Eye (tissue), 1 donor: ENCODE measurements at places on chromosomes 6 and 20.

DNA sequence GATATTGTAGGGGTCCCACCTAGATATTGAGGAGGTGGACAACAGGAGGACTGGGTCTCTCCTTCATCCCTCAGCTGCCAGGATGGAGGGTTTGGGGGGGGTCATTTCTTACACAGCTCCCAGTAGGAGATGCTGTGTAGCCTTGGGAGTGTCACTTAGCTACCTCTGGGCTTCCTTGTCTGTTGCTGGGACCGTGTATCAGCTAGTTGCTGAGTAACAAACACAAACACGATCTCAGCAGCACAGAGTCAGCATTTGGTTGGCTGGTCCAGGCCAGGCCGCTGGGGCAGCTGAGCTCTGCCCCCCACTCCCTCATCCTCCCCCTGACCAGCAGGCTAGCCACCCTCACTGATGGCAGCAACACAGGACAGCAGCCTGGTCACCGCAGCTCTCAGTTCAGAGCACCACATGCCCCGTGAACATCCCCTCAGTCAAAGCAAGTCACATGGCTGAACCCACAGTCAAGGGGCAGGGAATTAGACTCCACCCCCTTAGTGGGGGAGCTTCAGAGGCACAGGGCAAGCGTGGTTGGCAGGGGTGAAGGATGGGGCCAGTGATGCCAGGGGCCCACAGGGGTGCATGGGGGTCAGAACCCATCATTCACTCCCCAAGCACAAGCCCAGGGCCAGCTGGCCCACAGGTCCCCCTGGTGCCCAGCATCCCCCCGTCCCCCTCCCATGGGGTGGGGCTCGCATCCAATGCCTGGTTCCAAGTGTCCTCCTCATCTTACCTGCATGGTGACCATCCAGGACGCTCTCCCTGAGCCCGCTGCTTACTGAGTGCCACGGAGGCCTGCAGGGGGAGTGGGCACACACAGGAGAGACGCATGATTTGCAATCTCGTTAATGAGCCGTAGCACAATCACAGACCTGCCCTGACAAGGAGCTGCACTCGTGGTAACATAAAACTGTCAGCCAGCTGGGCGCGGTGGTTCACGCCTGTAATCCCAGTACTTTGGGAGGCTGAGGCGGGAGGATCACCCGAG is 112.4 kb downstream of the TAF4 start:
- DNase-seq = no peak

DNA sequence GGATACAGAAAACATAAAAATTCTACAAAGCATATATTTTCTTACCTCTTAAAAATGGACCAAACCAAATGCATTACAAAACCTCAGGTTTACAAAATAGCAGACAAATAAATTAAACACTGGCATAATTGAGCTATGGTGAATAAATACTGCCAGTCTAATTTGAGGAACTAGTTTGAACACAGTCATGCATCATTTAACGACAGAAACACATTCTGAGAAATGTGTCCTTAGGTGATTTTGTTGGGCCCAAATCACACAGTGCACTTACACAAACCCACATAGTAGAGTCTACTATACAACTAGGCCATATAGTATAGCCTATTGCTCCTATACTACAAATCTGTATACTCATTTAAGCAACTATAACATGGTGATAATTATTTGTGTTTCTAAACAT is 215.6 kb downstream of the FOXC1 start:
- DNase-seq = no peak

DNA sequence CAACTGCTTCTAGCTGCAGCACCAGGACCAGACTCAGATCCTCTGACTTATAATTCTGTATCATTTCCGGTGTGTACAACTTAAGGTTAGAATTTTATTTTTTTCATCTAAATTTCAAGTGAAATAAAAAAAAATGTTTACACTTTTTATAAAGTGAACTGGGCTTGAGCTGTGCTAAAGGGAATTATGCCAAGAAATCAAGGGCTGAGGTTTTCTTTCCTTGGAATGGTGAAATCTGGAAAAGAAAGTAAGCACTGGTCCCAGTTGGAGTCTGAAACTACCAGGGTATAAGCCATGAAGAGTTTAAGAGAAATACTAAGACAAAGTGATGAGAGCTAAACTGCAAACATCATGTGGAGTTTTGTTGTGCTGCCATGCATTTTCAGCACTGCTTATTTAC is 21.7 kb upstream of the FYN start:
- no peak for DNase-seq

DNA sequence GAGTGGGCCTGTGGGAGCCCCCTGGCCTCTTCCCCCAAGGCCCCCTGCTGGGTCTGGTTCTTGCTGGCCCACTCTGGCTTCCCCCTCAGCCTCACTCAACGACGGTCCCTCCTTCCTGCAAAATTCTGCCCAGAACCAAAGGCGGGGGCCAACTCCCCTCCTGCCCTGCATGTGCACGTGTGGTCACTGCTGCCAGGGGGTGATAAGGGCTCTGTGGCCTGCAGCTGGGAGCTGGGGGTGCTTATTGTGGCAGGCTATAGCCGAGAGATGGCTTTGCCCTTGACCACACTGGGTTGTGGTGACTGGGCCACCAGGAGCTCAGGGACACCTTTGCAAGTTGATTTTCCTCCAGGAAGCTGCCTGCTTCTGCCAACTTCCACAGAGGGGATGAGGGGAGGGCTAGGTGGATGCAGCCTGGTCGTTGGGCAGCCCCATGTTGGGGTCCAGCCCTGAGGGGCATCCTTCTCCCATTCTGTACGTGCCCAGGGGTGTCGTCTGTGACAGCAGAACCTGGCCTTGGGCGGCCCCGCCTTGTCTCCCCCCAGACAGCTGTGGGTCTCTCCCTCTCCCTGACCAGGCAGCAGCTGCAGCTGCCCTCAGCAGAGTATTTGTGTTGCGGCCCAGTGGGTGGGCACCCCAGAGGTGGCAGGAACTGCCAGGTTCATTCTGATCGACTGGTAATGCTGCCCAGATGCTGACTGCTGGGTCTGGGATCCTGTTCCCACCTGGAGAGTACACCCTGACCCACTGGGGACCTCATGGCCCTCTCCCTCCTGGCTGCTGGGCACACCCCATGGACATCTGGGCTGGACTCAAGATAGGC is 5.6 kb downstream of the TCEA2 start:
- DNase-seq = no peak

GRCh38 chr20:32509639-32510066 is 75.5 kb downstream of the NOL4L start:
- DNase-seq = peak; percentile 47

DNA sequence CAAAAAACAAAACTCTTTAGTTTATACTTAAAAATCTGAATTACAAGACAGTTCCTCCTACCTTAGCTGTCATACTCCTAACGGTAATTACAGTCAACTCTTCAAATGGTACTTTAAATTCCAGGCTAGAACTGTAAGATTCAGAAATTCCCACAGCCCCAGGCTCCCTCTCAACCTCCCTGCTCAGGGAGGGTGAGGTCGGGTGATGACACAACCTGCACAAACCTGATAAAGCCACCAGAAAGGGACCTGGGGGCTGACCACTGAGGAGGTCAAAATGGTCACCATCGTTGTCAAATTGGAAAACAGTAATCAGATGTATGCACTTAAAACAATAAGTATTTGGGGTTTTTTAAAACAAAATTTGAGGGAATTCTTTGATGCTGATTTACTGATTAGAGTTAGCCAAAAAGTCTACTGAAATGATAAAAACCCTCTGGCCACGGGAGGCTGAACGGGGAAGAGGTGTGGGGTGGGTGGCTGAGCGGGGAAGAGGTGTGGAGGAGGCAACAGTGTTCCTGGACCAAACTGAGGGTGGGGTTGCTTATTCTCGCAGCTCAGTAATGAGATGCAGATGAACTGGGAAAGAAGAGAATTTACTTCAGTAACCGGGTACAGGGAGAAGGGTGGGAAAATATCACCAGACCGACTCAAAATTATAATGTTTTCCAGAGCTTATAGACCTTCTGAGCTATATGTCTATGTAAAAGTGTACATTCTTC is 52.4 kb downstream of the SLC22A1 start:
- no peak for DNase-seq

GRCh38 chr6:151209071-151209831 is 30.5 kb upstream of the AKAP12 start:
- peak; percentile 45 for DNase-seq

- DNase-seq = peak; percentile 55
These were observed 90.2 kb upstream of the SULF2 start for GRCh38 chr20:47875297-47876025.

GRCh38 chr20:62120990-62121775 is 1.1 kb upstream of the LSM14B start:
- no peak for DNase-seq

- no peak for DNase-seq
These were observed 24.5 kb downstream of the PRPF6 start for GRCh38 chr20:64005394-64005793.

DNA sequence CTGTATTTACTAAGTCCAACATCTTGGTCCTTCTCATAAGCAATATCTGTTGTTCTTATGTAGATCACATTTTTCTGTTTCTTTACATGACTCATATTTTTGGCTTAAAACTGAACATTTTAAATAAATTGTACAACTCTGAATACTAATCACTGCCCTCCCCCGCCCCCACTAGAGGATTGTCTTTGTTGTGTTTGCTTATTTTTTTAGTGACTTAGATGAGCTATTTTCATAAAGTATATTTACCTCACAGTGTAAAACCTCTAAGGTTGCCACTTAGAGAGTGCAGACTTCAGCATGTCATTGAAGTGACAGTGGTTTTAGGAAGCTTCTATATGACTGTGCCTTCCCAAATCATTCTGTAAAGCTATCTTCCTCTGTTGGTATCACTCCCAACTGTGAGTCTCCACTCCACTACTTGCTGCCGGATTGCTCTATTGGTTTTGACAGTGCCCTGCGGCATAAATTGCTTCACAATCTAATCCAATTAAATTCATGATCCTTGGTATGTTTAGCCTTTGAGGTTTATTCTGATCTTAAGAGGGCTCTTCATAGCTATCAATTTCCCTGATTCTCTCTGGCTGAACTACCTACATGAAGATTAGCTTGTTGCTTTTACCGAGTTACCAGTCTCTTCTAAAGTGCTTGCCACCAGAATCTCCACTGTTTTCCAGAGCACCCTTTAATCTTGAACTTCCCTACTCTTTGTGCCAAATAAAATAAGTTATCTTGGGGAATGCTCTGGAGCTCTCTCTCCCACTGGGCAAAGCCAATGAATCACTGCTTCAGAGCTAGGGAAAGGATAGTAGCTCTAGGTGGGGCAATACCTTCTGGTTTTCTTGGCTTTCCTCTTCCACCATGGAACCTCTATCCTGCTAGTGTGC is 33.0 kb downstream of the SPTLC3 start:
- DNase-seq = peak; percentile 57

GRCh38 chr20:58552366-58552934 is 37.3 kb upstream of the APCDD1L start:
- DNase-seq = no peak

GRCh38 chr6:107390685-107391435 is 68.5 kb downstream of the PDSS2 start:
- no peak for DNase-seq

DNA sequence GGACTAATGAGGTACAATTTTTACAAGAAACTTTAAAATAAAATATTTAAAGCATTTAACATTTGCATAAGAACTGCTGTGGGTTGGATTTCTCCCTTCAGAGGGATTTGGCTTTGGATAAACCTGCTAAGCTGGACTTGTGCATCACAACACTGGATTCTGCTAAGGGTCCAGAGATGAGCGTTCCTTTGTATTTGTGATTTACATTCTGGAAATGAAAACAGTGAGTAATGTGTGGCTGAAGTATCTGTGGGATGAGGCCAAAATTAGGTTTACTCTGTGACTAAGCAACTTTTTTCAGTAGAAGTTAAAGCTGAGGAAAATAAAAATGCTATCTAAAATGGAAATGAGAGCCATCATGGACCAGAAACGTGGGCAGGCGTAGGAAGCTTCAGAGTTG is 494.3 kb downstream of the EPM2A start:
- no peak for DNase-seq

DNA sequence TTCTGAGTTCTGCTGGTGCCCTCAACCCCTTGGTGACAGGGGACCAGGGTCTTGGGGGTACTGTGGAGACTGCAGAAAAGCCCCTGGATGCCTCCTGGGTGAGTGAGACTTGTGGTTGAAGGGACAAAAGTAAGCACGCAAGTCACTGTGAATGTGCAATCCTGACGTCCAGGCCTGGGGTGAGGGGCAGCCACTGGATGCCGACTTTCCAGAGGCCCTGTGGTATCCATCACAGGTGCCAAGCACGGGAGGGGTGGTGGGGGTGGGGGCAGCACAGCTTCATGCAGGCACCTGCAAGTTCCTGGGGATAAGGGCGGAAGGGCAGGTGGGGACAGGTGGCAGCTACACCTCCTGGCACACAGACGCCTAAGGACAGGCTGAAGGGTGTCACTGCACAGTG is 20.1 kb upstream of the UBE2V1 start:
- no peak for DNase-seq

- DNase-seq = no peak
These were observed 98.7 kb upstream of the SGK1 start for GRCh38 chr6:134416418-134417154.

- DNase-seq = no peak
These were observed 11.8 kb downstream of the TCF15 start for GRCh38 chr20:598133-598850.

DNA sequence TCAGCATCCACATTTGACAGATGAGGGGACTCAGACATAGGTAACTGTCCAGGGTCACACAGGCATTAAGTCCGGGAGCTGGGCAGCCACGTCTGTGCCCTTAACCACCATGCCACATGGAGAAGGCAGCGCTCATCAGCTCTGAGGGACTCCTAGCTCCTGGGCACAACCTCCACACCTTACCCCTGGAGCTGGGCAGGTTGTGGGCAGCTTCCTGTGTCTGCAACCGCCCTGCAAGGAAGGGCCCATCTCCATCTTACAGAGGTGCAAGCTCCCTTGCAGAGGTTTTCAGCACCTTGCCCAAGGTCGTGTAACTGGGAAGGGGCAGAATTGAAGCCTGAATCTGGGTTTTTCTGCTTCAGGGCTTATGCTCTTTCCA is 7.9 kb downstream of the CCDC167 start:
- DNase-seq = no peak

- DNase-seq = no peak
These were observed 116.3 kb upstream of the MTHFD1L start for GRCh38 chr6:150749091-150749670.

GRCh38 chr20:8368670-8369069 is 236.6 kb downstream of the PLCB1 start:
- no peak for DNase-seq

- no peak for DNase-seq
These were observed 261.4 kb downstream of the ZFAND3 start for GRCh38 chr6:38080889-38081288.

GRCh38 chr20:47795214-47795907 is 10.1 kb upstream of the SULF2 start:
- no peak for DNase-seq

- DNase-seq = no peak
These were observed 93.0 kb downstream of the ADTRP start for GRCh38 chr6:11685481-11686093.

DNA sequence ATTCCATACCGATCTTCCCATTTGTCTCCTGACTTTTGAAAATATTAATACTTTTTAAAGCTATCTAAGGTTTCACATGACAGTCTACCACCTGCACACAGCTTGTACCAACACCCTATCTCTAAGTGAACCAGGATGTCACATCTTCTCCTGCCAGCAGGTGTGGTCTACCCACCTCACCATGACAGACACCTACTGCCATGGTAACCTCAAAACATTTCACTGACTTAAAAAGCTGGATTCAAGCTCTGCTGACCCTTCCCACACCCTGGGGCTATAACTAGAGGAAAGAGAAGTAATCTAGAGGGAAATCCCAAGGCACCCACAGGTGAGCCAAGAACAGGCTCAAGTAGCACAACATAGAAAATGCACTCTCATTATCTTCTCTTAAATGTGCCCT is 1.2 kb downstream of the SLC17A3 start:
- DNase-seq = no peak

- DNase-seq = no peak
These were observed 9.3 kb upstream of the HLA-DQB2 start for GRCh38 chr6:32772656-32773055.
